Stimulated activated CD8-positive, alpha-beta memory T cell treated with anti-CD3 and anti-CD28 coated beads, Interleukin-4, amount 100 ng/mL, for 1 hour (primary cell): ENCODE measurements at places on chromosomes 3 and 15.

GRCh38 chr15:63948971-63949370 is 97.3 kb downstream of the DAPK2 start:
- DNase-seq = no peak

- no peak for DNase-seq
Observed at GRCh38 chr15:54017959-54018358, 39.7 kb downstream of the UNC13C start.

DNA sequence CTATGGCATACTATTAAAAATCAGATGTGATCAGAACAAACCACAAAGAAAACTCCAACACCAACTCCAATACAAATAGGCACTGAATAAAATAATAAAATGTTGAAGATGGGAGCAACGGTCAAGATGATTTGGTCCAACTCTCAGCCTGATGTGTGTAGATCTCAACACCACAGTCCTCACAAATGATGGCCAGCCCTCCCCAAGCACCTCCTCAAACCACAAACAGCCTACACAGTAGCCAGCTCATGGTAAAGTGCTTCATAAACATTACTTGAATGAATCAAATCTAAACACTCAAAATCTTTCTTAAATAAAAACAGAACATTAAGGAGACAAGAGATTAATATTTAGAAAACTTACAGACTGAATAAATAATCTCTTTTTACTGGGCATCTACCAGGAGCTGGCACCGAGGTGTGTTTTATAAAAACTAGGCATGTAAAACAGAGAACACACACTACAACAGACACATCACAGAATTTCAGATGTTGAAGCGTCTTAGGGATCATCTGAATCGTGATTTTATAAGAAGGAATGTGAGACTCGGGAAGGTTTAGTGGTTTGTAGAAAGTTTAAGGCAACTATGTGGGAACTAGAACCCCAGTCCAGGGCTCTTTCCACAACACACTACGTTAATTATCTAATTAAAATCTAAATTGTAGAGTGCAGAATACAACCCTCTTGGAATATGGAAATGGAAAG is 102.4 kb downstream of the MYLK start:
- DNase-seq = no peak

GRCh38 chr15:69090197-69090948 is 70.1 kb upstream of the GLCE start:
- DNase-seq = no peak

DNA sequence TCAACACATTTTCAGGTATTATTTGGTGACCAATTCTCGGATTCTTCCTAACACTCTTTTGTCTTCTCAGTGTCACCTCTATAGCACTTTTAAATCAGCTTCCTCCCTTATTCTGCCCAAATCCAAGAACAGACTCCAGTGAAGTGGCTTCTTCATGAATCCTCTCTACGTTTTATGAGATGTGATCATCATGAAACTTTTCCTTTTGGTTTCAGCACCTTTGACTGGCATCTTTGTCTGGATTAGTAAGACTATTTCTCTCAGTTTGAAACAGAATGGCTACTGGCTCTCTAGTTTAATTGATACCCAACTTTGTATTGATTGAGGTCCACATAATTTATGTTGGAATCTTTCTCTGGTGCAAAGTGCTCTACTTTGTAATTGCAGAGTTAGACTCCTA is 45.6 kb downstream of the CMC1 start:
- DNase-seq = no peak

GRCh38 chr3:50862221-50862620 is 187.5 kb downstream of the DOCK3 start:
- no peak for DNase-seq

- no peak for DNase-seq
Observed at GRCh38 chr3:120227710-120228347, 57.2 kb downstream of the GPR156 start.

DNA sequence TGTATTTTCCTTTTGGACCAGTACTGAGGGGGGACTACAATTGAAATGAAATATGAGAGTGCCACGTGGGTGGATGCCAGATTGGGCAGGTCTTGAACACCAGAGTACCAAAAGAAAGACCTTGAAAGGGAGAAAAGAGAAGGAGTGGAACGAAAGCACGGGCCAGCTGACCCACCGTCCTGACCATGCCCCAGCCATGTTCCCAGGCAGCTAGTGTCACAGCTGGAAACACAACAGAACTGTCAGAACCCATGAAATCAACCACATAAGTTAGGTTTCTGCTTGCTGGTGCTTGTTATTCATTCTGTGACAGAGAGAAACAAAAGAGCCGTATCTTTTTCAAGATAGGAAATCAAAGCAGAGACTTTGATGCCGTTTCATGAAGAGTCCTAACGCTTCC is 268.8 kb downstream of the MEX3B start:
- DNase-seq = no peak
